ENCODE measurements at places on chromosomes 2 and 18.

DNA sequence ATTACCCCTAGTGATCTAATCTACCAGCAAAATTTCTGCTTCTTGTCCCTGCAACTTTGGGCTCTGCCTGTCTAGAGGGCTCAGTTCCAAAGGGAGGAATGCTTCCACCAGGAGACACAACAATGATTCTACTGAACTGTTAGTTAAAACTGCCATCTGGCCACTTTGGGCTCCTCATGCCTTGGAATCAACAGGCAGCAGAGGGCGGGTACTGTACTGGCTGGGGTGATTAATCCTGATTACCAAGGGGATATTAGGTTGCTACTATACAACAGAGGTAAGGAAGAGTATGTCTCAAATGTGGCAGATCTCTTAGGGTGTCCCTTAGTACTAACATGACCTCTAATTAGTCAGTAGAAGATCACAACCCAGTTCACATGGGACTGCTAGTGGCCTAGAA is 21.4 kb downstream of the HADHA start:
- no peak for DNase-seq

- DNase-seq = no peak
Measured at GRCh38 chr2:53177327-53177726, 590.3 kb upstream of the CHAC2 start.

DNA sequence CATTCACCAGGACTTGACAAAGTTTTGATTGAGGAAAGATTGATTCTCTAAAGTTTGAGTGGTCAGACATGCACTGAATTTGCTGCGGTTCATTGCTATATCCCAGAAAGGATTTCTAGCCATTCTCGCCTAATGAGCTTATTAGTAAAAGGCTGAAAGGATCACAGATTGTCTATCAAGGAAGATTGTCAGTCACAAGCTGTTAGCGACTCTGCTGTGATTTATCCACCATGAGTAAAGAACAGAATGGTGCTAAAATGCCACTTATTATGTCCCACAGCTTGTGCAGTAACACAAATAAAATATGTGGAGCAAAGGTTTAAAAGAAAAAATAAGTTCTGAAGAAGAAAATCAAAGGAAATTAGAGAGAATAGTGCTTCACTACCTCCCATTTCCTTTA is 701.2 kb upstream of the CDH7 start:
- DNase-seq = no peak

DNA sequence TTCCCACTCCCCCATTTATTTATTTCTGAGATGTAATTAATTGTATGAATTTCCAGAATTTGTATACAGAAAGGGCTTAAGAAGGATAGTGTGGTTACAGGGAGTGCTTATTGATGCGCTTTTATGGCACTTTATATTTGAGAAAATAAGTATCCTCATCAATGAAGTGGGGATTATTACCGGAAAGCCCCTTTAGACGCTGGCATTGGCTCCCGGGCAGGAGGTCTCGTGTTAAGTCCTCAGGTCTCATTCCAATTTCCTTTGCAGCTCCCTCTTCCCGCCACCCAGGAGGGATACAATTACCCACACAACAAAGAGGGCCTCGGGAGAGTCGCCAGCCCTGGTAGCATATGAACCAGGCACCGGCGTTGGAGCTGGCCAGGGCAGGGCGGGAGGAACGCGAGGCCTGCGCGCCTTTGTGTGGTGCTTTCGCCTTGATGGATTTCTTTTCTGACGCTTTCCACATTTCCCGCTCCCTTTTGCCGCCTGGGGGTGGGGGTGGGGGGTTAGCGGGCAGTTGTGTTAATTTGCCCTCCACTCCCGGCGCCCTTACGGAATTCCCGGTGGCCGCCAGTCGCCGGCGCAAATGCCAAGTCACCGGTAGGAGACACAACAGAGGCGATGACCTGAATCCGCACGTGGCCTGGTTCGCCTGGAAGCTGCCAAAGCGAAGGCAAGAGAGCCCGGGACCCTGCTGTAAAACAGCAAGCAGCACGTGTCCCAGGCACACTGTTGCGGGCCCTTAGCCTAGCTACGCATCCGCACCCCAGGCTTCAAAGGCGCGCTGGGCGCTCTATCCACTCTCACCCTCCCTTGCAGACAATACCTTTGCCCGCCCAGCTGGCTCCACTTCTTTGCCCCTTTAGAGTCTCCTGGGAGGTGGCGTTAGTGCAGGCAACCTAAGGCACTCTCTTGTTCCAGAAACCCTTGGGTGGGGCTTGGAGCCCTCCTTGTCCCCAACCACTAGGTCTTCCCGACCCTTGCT is 3.3 kb downstream of the GAD1 start:
- DNase-seq = no peak

DNA sequence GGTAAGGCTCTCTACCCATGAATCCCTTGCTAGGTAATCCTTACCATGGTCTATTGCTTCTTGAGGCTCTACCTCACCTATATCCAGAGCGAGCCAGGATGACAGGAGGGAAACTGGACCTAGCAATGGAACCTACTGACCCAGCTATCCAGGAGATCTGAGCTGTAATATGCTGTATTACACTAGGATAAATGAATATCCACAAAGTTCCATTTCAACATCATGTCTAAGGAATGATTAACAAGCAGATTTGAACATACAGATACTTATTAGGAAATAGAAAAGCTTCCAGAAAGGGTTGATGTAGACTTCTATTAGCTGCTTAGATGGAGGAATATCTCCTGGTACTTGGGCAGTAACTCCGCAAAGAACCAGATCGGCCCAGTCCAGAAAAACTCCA is 110.1 kb downstream of the BAZ2B start:
- no peak for DNase-seq

GRCh38 chr2:7792031-7792651 is 874.9 kb downstream of the RNF144A start:
- DNase-seq = peak; percentile 97

GRCh38 chr2:49973917-49974368 is 819.6 kb upstream of the FSHR start:
- DNase-seq = peak; percentile 85

DNA sequence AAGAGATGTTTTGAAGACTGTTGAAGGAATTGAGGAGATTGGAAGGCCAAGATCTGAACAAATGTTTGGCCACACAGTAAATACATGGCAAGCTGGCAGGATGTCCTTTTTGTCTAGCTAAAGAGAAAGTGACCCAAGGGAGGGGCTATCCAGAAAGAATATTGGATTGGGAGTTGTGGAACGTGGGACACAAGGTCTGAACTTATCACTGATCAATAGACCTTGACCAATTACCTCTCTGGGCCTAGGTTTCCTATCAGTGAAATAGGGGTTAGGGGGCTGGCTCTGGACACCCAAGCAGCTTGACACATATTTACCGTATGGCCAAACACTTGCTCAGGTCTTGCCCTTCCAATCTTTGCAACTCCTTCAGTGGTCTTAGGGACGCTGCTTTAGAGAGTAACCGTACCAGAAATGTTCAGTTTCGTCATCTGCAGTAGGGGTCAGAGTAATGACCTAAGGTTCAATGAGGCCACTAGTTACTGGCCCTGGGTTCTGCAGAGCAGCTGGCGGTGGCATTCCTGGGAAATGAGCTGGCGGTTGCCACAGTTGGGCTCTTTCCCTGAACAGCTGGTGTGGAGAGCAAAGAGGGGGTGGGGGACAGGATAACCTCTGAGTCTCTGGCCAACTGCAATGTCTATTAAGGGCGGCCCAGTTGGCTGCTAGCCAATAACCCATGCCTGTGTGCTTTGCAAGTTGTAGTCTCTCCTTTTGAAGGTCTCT is 70.1 kb upstream of the STPG4 start:
- peak; percentile 73 for DNase-seq

DNA sequence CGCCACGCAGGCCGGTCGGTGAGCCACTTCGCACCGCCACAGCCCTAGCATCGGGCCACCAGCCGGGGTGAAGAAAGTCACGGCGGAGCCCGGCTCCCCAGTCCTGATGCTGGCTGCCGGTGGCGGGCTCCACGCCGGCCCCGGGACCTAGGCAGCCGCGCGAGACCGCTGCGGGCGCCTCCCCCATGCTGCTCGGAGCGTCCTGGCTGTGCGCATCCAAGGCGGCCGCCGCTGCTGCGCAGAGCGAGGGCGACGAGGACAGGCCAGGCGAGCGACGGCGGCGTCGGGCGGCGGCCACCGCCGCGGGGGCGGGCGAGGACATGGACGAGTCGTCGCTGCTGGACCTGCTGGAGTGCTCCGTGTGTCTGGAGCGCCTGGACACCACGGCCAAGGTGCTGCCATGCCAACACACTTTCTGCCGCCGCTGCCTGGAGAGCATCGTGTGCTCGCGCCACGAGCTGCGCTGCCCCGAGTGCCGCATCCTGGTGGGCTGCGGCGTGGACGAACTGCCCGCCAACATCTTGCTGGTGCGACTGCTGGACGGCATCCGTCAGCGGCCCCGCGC is 433 bp downstream of the SH3RF3 start:
- no peak for DNase-seq

- DNase-seq = no peak
Measured at GRCh38 chr2:15941871-15942710, 1.7 kb downstream of the MYCN start.

DNA sequence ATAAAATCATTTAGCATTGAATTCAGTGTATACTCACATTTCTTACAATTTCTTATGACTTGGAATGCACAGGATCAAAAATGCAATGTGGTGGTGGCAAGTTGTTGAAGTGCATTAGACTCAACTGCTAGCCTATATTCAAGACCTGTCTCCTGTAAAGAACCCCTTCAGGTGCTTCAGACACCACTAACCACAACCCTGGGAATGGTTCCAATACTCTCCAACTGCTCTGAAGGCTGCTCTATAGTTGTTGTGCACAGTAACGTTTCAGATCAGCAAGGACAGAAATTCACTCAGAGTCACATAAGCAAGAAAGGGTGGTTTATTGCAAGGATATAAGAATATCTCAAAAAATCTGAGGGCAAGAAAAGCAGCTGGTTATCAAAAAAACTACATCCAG is 6.5 kb downstream of the GKN1 start:
- peak; percentile 29 for DNase-seq

DNA sequence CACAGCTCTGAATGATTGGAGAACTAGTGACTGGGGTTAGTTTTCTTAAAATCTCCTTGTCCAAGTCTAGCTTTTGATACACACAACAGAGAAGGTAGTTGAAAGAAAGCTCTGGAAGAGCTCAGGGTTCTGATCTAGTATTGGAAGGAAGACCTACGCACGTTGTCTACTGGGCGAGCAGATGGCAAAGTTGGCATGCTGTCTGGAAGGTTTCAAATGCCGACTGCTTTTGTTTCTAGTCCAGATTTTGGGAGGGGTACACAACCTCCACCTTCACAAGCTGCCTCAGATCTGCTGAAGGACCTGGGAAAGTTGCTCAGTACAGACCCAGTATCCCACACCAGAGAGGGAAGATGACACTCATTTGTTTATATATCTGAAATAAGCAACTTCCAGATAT is 507.3 kb downstream of the RNF144A start:
- DNase-seq = no peak

DNA sequence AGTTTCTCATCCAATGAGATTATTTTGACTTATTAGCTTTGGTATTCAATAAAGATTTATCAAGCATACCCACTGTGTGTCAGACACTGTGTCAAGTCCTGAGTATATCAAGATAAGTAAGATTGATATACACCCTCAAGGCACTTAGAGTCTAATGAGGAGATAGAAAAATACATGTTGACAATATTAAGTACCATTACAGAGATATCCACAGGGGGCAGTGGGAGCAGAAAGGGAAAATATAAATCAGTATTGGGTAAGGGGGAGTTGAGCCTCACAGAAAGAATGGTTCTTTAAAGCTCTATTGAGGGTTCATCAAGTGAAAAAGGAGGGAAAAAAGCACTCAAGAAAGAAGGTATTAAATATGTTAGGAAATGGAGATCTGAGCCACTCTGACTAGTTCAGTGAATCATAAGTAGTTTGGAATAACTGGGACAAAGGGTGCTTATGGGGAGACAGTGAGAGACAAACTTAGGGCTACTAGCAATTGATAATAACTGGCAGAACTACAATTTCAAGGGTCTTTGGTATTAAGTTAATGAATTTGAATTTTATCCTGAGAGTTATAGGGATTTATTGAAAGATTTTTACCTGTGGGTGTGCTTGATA is 45.5 kb upstream of the SLC8A1 start:
- DNase-seq = no peak

DNA sequence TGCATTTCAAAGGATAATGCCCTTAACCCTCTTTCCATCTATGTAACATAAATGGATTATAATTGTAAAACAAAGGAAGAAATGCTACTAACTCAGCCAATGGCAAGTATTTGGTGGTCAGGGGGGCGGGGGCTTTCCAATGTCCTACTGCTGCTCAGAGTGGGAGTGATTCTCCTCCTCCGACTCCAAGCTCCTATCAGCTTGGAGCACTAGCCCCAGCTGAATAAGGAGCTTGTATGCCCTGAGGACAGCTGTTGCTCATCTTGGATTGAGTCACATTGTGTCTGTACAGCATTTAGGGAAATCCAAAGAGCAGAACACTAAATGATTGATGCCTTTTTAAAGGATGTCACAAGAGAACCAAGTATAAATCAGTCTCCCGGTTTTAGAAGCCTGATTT is 105.6 kb upstream of the ZNF521 start:
- DNase-seq = no peak

GRCh38 chr2:95799892-95800291 is 191.7 kb downstream of the ANKRD36C start:
- no peak for DNase-seq

GRCh38 chr2:218982586-218983262 is 2.3 kb downstream of the FEV start:
- DNase-seq = no peak
